Brain microvascular endothelial cell (primary cell): ENCODE measurements at places on chromosomes 4 and X.
A peak's percentile ranks its signal among the peaks of the same experiment; 100 is the strongest.

DNA sequence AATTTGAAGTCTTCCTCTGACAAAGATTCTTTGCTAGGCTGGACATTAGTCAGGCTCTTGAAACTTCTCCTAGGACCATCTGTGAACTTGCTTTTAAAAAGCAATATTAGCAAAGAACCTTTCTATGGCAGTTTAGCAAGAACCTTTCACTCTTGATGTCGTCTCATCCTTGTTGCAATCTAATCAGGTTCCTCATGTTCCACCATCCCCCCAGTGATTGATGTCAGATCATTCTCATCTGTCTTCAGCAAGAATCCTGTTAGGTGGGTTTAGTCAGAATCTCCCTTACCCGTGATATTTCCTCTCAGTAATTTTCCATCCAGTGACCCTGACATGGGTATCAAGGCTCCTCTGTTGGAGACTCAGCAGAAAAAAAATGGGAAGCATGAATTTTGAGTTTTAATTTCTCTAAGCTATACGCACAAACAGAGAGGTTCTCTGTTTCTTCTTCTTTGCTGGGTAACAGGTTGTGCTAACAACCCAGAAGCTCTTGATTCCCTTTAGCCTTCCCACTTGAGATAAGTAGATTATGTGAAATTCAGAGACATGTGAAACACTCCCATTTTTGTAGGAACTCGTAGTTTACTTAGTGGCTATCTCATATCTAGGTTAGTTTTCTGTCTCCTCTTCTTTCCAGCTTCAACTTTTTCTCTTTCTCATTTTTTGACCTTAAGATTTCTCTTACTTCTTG lies 507.4 kb downstream of the C4orf33 start:
- no peak for DNase-seq

GRCh38 chr4:168751263-168752225 lies 254.7 kb downstream of the PALLD start:
- DNase-seq, result peak; percentile 66

- no peak for DNase-seq
These were observed 9.3 kb upstream of the SAT1 start for GRCh38 chrX:23773601-23774175.

- DNase-seq, result peak; percentile 42
These were observed 118.0 kb downstream of the SOWAHB start for GRCh38 chr4:76779740-76780459.

GRCh38 chr4:183571350-183571941 lies 66.6 kb downstream of the ING2 start:
- DNase-seq, result peak; percentile 42

DNA sequence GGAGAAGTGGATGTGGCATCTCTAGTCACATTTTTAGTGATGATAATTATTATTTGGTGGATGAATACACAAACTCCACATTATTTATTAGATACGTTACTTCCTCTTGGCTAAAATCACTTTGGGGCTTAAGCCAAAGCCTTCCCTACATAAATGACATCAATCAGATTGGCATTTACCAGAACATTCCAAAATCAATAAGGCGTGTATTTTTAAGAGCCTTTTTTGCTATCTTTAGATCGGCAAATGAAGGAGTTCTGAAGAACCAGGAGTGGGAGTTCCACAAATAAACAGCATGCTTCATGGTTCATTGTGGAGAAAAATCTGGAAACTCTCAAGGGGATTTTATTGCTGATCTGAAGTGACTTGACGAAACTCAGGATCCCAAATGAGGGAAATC lies 89.7 kb downstream of the AMELX start:
- no peak for DNase-seq

- no peak for DNase-seq
These were observed 10.3 kb downstream of the LAP3 start for GRCh38 chr4:17587094-17587822.

DNA sequence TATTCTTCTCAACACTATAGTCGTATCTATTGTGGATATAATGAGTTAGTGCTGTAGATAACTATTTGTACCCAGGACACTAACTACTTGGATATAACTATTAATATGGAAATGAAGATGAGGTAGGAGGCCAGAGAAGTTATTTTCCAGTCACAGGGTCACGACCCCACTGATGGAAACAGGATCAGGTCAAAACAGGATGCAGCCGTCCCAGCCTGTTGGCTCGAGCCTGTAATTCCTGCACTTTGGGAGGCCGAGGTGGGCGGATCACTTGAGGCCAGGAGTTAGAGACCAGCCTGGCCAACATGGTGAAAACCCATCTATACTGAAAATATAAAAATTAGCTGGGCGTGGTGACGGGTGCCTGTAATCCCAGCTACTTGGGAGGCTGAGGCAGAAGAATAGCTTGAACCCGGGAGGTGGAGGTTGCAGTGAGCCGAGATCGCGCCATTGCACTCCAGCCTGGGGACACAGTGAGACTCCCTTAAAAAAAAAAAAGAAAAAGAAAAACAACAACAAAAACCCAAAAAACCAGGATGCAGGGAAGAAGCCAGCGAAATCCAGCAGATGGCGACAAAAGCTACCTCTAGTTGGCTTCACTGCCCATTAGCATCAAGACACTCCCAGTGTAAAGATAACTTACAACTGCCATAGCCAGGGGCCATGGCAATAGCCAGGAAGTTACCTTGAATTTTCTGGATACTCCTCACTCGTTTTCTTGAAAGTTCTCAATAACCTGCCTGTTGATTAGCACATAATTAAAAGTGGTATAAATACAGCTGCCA lies 37.9 kb upstream of the NKAP start:
- peak; percentile 9 for DNase-seq

DNA sequence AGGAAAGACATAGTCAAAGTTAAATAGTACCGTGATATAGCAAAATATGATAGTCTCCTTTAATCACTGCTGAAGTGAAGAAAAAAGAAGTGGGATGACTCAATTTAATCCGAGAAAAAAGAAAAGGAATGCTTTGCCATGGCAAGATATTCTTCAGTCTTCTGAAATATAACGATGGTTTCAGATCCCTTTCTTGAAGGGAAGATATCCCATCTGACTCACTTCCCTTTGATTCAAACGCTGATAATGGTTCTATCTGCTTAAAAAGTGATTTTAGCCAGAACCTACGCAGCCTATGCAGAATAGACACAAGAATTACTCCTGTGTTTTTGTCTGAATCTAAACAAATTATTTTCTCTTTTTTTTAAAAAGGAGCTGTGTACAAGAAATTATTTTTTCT lies 68.1 kb upstream of the FTHL17 start:
- DNase-seq, result no peak

DNA sequence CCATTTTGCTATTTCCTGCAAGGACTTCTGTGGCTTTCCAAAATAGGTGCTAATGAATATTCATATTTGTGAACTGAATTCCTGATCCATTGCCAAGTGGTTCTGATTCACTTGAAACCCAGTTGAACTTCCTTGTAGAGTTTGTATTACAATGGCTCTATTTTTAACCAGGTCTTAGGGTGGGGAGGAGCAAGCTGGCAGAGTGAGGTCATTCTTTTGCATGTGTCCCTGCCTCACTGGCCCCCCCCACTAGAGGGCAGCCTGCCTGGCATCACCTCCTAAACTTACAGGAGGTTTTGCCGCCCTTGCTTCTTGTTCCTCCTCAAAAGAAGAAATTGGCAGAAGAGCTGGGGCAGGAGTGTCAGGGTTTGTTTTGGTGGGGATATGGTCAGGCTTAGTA lies 10.5 kb downstream of the PTTG2 start:
- DNase-seq, result peak; percentile 43

GRCh38 chr4:103074744-103075434 lies 1.7 kb downstream of the SLC9B2 start:
- no peak for DNase-seq

DNA sequence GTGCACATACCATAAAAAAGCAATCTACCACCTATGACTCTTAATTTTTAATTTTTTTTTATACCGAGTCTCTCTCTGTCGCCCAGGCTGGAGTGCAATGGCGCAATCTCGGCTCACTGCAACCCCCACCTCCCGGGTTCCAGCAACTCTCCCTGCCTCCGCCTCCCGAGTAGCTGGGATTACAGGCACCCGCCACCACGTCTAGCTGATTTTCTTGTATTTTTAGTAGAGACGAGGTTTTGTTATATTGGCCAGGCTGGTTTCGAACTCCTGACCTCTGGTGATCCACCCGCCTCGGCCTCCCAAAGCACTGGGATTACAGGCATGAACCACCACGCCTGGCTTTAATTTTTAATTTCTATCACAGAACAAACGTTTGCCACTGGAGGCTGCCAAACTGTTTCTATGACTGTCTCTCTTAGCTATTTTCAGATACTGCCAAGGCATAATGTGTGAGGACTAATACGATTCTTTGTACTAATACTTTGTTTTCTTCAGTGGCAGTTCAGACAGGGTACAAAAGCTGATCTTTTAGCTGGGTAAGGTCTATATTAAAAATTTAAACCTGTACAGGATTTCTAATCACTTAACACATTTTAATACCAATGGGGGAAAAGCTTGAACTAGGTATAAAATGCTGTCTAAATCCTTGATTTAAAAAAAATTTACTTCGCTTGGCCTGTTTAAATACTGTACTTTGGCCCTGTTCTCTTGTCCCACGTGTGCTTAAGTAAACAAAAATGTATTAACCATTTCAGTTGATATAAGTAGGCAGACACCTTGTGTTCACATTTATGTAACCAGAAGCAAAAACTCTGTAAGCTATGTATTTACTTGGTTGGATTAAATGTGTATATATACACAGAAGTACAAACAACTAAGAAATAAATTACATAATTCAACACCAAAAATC lies 2.3 kb downstream of the PGRMC2 start:
- no peak for DNase-seq

- DNase-seq, result no peak
These were observed 34.1 kb upstream of the NAF1 start for GRCh38 chr4:163200727-163201349.

- no peak for DNase-seq
These were observed 504.3 kb downstream of the RAB28 start for GRCh38 chr4:12979797-12980196.

GRCh38 chr4:153905231-153905630 lies 116.3 kb upstream of the SFRP2 start:
- DNase-seq, result no peak

DNA sequence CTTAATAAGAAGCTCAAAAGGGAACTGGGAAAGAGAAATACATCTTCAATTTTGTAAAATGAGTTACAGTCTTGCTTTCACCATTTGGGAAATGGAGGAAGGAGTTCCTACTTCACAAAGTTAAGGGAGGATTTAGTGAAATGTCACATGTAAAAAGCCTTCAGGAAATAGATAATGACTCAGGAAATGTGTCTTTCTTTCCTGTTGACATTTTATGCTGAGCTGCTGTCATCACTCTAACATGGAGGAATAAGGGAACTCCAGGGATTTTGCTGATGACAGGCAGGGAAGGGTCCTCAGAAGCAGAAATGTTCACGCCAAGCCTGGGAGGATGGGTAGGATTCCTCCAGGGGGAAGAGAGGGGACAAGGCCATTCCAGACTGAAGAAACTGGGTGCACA lies 251.1 kb downstream of the USP46 start:
- no peak for DNase-seq

DNA sequence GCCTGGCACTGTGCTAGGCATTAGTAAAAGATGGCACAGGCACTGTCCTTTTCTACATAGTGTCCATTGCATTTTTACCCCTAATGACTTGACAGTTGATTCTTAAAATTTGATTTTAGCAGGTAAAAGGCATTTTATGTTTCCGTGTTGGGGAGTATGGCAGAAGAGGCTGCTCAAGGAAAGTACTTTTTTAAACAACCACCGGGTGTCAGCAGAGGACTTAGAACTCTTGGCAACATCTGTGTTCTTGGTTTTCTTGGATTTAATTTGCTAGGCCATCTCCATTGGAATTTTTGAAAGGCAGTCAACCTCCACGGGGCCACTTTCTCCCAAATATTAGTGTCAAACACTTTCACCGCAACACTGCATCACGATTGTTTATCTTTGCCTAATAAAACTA lies 102.9 kb downstream of the TSPAN7 start:
- peak; percentile 15 for DNase-seq

DNA sequence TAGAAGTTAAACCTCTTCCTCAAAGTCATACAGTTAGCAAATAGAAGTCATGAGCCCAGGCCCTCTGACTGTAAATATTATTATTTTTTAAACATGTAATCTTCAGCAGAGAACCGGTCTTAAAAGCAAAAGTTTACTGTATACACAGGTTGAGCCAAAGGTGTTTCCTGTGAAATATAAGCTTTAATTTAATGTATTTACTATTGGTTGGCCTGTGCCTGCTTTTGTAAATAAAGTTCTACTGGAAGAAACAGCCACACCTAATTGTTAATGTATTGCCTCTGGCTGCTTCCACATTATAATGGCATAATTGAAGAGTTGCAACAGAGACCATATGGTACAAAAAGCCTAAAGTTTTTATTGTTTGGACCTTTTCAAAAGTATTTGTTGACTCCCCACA lies 61.0 kb upstream of the PRDM8 start:
- DNase-seq, result no peak

GRCh38 chrX:123884809-123885408 lies 25.1 kb downstream of the XIAP start:
- peak; percentile 39 for DNase-seq

- DNase-seq, result no peak
These were observed 106.4 kb upstream of the NDST4 start for GRCh38 chr4:115219862-115220261.

GRCh38 chr4:114017120-114017917 lies 37.9 kb upstream of the ARSJ start:
- DNase-seq, result no peak

DNA sequence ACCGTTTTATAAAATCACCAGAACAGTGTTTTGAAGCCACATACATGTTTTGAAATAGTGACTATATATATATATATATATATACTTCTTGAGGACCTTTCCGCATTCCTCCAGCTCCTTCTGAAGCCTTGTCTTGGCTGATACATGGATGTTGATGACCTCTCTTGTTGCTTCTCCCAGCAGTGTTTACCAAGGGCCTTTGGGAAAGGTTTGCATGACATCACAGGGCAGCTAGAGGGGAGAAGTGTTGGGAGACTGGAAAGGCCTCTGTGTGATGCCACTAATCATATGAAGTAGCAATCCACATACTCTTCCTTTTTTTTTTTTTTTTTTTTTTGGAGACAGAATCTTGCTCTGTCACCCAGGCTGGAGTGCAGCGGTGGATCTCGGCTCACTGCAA lies 22.5 kb downstream of the WDR44 start:
- DNase-seq, result no peak

DNA sequence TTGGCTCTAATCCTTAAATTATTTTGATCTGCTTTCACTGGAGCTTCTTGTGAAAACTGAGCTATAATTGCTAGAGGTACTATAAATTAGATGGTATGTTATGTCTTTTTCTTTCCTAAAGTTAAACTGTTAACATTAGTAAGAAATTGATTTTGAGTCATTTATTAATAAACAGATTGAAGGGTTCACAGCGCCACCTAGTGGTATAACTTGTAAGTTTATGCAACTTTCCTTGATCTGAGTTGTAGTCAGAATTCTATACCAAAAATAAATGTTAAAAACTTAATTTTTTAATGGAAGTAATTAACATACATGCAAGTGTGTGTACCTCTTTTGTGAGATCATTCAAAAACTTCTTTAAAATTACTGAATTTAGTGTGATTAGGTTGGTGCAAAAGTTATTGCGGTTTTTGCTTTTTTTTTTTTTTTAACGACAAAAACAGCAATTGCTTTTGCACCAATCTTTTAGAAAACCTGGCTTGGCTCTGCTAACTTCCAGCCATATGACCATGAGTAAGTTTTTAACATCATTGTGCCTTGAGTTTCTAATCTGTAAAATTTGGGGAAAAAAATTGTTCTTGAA lies 151.5 kb downstream of the CENPC start:
- peak; percentile 29 for DNase-seq
